Stimulated activated naive CD8-positive, alpha-beta T cell treated with anti-CD3 and anti-CD28 coated beads, Interleukin-15, amount 100 ng/mL, for 72 hours (primary cell): ENCODE measurements at places on chromosomes 3 and 15.

DNA sequence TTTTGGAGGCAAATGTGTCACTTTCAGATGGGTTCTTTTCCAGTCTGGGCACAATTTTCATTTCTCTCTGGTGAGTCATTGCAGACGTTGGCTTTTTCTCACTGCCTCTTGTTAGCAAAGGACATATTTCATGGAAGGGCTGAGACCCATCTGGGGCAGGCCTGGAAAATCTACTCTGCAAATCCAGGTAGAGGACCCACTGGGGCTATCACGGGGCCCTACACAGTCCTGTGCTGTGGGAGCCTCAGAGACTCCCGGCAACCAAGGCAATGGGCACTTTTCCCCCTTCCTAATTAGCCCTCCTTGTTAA, 58.0 kb downstream of the HRH1 start:
- no peak for DNase-seq

GRCh38 chr15:79593119-79593869, 161.2 kb downstream of the MINAR1 start:
- no peak for DNase-seq

GRCh38 chr15:56038707-56039106, 45.3 kb upstream of the NEDD4 start:
- no peak for DNase-seq

DNA sequence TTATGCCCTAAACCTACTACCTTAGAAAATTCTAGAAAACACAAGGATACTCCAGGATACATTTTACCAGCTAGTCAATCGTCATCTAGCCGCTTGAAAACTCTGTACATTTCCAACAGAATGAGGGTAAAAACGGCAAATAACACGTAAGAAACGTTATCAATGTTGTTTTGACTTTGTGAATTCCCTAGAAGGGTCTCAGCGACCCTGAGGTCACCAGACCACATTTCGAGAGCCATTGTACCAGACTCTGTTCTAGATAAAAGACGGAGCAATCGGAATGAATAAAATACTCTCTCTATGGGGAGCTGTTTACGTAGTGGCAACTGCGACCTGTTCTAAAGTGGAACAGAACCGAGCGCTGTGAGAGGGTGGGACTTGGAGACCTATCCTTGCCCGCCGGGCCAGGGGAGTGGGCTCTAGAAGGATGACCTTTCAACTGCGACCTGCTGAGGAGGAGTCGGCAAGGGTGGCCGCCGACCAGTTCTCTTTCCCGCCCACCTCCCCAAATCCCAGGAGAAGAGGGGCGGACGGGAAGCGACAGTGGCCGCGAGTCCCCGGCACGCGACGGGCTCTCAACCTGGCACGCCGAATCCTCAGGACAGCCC, 778 bp upstream of the AP4E1 start:
- peak; percentile 76 for DNase-seq

GRCh38 chr3:12722226-12722625, 36.8 kb downstream of the TMEM40 start:
- DNase-seq, result no peak

GRCh38 chr15:25972141-25972675, 109.1 kb upstream of the ATP10A start:
- DNase-seq, result no peak

GRCh38 chr15:50361756-50362155, 6.8 kb upstream of the GABPB1 start:
- DNase-seq, result no peak

DNA sequence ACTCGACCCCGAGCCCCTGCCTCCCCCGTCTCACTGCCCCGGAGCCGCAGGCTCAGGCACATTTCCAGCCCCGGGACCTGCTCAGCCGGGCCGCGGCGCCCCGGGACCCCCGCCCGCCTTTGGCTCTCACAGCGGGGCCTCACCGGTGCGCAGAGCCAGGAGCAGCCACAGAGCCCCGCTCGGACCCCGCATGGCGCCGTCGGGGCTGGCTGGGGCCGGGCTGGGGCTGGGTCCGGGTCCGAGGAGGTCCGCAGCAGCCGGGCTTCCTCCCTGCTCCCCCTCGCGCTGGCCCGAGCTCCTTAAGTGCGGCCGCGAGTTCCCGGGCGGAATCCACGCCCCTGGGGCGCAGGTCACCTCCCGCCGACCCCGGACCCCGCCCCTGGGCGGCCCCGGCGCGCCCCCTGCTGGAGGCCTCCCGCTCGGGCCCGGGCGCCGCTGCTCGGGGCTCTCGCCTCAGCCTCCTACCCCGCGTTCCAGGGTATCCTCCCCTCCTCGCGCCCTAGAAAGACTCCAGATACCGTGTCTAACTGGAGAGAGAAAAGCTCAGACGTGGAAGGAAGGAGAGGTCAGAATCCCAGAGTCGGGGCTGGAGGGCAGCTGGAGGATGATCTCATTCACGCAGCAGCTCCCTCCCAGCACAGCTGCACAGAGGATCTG, at the start of gene MELTF:
MELTF (minus strand) TSS at position 307 of the 657 bp plus-strand sequence; CDS start at position 192, 115 bp downstream.
- peak; percentile 86 for DNase-seq

DNA sequence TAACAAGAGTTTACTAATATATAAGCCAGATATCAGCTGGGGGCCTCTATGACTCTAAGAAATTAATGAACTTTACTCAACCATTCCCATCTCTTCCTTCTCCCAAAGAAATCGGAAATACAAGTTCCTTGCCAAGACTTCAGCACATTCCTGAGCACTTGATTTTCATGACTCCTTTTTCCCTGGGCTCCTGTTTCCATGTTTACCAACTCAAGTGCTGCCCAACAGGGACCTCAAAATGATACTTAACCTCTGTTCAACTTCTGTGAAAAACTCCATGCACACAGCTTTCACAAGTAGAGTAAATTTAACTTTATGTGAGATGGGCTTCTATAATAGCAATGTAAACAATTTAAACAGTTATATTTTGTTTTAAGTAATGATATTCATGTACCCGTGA, 315.8 kb upstream of the CDIN1 start:
- DNase-seq, result no peak

- no peak for DNase-seq
These were observed 1.7 kb downstream of the VPS39 start for GRCh38 chr15:42206406-42206805.

DNA sequence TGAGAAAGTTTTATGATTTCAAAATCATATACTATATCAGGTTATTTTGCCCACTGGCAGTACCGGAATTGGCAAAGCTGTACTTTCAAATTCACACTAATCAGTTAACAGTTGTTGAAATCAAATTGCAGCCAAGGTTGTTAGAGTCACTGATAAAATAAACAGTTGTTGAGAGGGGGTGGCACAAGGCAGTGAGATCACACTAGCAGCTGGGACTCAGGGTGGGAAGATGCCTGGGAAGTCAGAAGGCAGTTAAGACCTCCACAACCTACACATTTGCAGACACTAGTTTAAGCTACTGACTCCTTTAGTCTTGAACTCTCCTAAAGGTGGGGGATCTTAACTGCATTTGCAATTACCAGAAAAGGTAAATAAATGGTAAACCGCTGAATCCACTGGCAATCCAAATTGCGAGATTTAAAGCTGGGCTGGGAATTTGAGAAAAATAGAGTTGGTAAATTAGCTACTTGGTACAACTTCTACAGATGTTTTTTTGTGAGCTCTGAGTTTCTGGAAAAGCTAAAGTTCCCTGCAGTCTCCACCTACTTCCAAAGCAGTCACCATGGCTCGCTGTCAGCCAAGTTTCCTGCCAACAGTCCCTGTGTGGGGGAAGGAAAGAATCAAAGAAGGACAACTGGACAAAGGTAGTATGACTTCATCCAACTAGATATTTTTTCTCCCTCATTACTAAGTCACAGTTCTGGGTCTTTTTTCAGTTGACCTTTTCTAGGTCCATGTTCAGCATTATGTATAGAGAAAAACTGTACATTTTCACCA, 105.7 kb downstream of the ZNF385D start:
- DNase-seq, result no peak

GRCh38 chr3:181660337-181660736, 51.4 kb upstream of the SOX2 start:
- no peak for DNase-seq

- DNase-seq, result no peak
These were observed 6.1 kb downstream of the PEAK1 start for GRCh38 chr15:77413699-77414349.

DNA sequence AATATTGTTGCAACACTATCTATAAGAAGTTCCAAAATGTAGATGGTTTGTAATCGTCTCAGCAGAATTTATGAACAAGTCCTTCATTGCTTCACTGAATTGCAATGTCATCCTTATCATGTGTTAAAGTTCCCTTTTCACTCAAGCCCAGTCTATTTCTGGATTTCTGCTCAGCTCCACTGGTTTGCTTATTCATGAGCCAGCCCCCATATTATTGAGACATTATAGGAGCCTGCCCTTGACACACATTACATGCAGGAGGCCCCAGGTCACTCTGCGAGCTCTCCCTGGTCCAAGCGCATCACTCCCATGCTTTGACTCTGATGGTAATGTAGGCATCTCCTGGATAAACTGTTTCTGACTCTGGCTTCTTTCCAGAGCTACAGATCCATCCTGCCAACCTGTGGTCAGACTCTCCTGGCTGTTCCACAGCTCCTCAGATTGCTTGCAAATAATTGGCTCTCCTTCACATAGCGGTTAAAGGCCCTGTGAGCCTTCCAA, 56.9 kb downstream of the ABTB1 start:
- DNase-seq, result no peak

GRCh38 chr15:29672923-29673809, 149.1 kb downstream of the TJP1 start:
- no peak for DNase-seq

- DNase-seq, result no peak
These were observed 56.3 kb downstream of the UBP1 start for GRCh38 chr3:33383951-33384350.

DNA sequence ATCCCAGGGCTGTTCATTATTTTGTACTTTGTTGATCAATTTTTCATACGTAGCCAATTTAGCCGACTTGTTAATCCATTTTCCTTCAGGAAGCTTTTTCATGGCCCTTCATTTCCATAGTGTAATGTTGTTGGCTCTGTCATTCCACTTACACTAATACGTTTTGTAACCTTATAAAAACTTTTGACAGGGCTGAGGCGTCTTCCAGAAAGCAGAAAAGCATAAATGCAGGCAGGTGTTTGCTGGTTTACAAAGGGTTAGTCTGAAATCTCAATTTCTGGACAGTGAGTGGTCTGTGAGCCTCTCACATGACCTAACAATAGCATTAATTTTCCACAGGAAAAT, 444.0 kb downstream of the OTOL1 start:
- DNase-seq, result no peak

- DNase-seq, result no peak
These were observed 459.7 kb upstream of the EPHA6 start for GRCh38 chr3:96354742-96355141.

- no peak for DNase-seq
These were observed 20.7 kb upstream of the PPP2R3A start for GRCh38 chr3:135944831-135945230.

DNA sequence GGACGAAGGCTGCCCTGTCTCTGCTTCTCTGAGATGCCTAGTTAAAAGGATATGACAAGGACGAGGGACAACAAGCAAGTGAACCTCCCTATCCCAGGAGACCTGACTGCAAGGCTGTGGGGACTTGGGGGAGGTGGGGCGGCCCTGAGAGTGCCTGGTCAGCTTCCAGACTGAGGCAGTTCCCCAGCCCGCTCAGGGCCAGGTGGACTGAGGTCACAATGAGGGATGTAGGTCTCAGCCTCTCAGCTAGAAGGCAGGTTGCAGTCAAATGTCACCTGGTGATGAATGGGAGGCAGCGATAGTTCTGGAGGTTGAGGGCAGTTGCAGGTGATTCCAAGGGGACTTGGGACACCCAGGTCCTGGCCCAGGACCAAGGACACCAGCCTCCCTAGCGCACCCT, 30.6 kb downstream of the TKT start:
- DNase-seq, result no peak

DNA sequence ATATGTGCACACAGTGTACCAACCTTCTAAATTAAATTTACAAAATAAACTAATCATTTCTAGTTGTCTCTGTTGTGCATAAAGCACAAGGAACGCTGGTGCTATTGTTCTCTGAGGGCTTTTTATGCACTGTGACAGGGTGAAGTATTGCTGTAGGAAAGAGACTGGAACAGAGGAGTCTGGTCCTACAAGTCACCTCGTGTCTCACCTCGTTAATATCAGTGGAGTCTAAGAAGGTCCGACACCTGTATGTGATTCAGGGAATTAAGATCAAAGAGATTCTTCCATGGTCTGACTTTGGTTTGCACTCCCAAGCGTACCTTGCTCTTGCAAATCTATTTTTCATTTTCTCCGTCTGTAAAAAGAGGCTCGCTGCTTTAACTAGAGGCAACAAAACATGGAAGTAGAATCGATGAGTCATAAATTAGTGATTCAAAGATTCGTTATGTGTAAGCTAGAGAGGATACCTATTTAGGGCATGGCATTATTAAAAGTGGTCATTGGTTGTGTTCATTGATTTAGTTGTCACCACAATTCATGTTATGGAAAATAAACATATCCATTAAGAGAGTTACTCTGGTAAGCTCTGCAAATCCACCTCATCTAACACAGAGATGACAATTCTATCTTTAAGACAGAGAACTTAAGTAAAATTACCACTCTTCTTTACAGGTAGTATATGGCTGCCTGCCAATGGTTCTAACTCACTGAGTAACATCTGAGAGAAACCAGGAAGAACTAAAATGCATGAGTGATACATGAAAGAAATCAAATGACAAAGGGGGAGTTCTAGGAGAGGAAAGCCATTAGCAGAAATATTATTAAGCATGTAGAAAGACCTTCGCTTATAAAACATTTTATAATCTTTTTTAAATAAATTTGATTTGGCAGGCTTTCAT, 219.4 kb upstream of the GBE1 start:
- no peak for DNase-seq

DNA sequence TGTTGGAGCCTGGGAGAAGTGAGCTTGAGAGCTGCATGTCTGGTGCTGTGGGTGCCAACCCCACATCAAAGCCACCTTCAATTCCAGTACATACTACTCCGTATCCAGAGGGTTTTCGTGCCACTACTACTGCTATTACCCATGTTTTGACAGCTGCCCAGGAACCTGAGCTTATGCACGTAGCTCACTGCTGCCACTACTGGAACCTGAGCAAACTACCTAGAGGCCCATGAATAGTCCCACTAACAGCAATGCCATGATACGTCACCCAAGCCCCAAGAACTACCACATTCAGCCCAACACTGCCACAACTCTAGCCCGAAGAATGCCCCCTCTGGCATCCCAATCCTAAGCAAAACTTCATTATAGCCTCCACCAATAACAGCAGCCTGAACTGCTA, 215.2 kb upstream of the BCHE start:
- no peak for DNase-seq

- DNase-seq, result no peak
These were observed 2.7 kb upstream of the LZTFL1 start for GRCh38 chr3:45844616-45845015.

DNA sequence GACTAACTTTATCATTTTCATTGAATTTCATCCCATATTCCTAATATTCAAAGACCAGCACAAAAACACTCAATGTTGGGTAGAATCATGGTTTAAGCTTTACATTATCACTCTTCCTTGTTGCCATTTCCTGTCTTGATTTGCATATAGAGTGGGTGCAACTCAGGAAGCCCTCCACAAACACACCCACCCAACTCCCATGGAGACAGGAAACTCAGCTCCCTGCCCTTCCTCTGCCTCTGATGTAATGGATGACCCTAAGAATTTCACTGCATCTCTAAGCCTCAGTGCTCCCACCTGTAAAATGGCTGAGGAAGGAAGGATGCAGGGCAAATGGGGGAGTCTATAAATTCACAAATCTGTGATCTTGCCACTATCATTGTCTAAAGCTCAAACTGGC, 98.1 kb upstream of the BFSP2 start:
- no peak for DNase-seq

- no peak for DNase-seq
These were observed 67.9 kb upstream of the KY start for GRCh38 chr3:134718726-134719125.
